ENCODE measurements at places on chromosomes 12 and 14. TPM values are rescaled to one million over a fixed set of nuclear protein-coding genes. Genes with fewer than 3 reads are reported as not detected.

Gene TSPAN11
- total RNA-seq: 1.0 TPM

DNA sequence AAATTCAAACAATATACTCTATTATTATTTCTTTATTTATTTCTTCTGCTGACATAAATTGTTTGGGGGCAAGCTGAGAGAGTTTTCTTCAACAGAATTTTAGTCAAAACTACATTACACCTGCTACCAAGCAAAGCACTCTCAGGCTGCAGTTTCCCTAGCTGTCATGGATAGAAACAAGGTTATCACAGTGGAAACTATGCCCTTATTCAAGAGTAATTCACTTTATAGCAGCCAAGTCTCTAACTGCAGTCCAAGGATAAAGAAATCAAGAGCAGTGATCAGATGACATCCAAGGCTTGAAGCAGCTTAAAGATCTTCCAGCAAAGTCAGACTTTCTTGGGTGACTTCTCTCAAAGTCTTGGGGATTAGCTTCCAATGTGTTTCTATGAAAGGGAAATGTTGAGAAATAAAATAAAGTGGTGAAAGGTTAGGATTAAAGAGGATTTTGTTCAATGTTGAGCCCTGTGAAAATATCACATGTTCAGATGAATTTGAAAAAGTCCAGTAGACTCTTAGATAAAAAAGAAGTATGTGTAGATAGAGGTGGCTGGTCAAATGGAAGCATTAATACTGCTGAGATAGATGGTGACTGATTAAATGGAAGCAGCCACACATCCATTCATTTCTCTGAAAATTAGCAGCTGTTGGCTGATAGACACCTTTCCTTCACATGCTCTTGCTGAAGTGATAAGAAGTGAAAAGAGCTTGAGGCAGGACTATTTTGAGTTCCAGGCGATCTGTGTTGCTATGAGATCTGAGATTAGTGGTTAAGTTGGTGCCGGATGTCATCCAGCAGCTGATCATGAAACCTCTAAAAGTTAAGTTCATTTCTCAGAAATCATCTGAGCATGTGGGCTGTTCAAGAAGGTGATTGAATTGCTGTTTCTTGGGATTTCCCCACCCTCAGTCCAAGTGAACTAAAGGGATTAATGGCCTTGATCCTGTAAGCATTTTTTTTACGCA, 257.8 kb upstream of the BTG1 start:
- DNase-seq: no peak

Gene CD163
- total RNA-seq: not detected

GRCh38 chr12:54337280-54337842, 12.4 kb downstream of the COPZ1 start:
- DNase-seq: no peak

- peak; percentile 81 for DNase-seq
These were observed 1.3 kb upstream of the NCOR2 start for GRCh38 chr12:124568431-124569374.

DNA sequence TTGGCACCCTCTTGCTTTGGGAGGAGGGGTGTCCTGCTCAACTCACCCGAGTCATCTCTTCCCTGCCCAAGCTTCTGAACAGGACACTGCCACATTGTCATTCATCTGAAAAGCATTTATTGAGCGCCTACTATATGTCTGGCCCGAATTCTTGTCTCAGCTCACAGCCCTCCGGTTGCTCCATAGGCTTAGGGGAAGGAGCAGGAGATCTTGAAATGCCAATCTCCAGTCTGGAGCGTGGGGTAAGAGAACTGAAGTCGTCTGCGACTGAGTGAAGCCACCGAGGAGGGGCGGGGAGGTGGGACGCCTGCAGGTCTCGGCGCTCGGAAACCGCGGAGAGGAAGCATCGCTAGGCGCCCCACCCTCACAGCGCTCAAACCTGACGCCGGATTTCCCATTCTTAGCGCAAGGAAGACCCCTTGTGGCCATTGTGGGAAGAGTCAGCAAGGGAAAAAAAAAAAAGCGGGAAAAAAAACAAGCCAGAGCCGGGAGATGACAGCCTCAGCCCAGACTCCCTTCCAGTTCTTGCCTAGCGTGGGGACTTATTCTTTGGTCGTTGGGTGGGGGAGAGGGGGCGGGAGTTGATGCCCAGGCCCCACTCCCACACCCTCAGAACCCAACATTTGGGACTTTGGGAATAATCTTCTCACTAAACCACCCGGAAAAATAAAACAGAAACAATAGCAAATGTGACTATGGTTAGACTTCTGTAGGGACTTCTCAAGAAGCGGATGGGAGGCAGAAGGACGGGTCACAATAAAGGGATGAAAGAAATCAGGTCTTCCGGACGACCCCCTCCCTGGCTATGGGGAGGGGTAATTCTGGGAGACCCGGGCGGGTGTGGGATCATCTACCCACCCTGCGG, 28.2 kb upstream of the SMUG1 start:
- peak; percentile 77 for DNase-seq

Gene GPR135
- total RNA-seq: 0.66 TPM

DNA sequence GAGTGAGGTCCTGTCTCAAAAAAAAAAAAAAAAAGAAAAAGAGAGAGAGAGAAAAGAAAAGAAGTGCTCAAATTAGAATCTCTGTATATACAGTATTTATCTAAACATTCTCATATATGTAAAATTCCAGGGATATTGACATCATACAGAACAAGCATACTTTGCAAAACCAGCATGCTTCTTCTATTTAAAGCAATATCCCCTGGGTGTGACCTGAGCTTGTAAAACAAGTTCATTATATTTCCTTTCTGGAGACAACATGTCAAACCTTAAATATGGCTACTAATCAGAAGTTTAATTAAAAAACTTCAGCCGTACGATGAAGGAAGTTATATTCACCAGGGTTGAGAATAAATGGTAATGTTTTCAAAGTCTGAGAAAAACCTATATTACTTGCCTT, 175.8 kb upstream of the HMGA2 start:
- no peak for DNase-seq

GRCh38 chr12:19597167-19598026, 158.1 kb downstream of the AEBP2 start:
- DNase-seq: no peak

GRCh38 chr12:119758722-119759121, 90.8 kb downstream of the PRKAB1 start:
- DNase-seq: no peak

DNA sequence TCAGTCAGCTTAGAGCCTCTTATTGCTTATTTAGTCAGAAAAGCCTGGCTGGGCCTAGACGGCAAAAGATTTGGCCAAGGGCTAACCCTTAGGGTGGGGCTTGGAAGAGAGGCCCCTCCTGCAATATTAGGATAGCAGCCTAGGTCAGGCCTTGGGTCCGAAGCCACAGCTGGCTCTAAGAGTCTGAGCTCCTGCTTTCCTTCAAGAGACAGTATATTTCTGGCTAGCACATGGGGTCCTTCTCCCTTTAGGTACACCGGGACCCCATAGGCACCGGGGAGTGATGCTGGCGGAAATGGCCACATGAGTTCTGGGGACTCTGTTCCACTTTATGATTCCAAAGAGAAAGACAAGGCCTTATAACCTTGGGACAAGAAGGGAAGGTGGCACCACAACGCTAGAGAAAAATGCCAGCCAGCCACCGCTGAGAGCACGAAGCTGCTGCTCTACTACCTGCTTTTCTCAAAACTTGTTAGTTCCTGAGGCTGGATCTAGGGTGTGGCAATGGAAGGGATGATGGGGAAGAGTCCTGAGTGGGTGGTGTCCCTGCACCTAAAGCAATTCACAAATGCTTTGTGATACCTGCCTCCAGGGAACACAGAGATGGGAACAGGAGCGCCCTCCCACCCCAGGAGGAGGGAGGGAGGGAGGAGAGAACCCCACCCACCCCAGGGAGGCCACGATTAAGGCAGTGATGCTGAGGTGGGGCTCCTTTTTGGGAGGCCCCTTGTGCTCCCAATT, 3.1 kb upstream of the AVIL start:
- no peak for DNase-seq

DNA sequence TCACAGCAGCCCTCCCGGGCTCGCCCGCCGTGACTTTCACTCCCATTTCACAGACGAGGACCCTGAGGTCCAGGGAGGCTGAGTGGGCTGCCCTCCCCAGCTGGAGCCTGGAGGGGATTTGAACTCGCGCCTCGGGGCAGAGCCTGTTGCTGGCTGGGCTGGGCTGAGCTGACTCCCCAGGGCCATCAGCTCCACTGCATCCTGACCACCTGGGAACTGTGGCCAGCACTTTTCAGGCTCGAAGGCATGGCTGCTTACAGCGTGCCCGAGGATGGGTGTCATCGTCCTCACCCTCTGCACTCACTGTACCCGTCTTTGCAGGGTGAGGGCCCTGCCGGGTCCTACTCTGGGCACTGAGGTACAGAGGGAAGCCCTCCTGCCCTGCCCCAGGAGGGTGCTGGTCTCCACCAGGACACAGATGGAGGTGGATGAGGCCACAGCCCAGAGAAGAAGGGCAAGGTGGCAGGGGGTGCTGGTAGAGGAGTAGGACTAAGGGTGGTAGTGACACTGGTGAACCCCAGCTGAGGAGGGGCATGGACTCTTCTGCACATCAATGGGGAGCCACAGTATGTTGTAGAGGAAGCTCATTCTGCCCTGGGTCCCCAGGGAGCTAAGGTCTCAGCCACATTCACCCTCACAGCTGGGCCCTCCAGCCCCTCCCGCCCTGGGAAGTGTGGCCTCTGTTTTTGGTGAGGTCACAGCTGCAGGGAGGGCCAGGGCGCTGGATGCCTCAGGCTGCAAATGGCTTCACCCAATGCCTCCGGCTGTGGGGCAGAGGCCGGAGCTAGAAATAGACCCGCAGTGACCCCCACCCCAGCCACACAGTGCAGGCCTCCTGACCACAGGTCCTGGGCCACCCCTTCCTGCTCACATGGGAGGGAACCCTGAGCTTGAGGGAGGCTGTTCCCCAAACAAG, 365.1 kb upstream of the SFSWAP start:
- no peak for DNase-seq

Gene PMCH
- not detected for total RNA-seq

GRCh38 chr12:114628199-114628598, 55.8 kb downstream of the TBX3 start:
- DNase-seq: no peak

Gene SERPINA6
- total RNA-seq: not detected

- DNase-seq: peak; percentile 63
These were observed 1.6 kb upstream of the ATP2B1 start for GRCh38 chr12:89709995-89710872.

GRCh38 chr12:121843236-121843982, 15.2 kb downstream of the HPD start:
- no peak for DNase-seq

Gene NRIP2
- total RNA-seq: not detected

GRCh38 chr12:52862023-52862422, 13.2 kb upstream of the KRT78 start:
- no peak for DNase-seq

DNA sequence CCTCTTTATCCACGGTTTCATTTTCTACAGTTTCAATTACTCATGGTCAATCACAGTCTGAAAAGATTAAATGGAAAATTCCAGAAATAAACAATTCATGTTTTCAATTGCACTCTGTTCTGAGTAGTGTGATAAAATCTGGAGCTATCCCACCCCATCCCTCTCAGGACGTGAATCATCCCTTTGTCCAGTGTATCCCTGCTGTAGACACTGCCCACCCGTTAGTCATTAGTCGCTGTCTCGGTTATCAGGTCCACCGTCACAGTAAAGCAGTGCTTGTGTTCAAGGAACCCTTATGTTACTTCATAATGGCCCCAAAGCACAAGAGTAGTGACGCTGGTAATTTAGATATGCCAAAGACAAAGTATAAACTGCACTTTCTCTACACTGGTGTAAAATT, 141.0 kb upstream of the LMNTD1 start:
- peak; percentile 20 for DNase-seq

Gene SDR9C7
- not detected for total RNA-seq

DNA sequence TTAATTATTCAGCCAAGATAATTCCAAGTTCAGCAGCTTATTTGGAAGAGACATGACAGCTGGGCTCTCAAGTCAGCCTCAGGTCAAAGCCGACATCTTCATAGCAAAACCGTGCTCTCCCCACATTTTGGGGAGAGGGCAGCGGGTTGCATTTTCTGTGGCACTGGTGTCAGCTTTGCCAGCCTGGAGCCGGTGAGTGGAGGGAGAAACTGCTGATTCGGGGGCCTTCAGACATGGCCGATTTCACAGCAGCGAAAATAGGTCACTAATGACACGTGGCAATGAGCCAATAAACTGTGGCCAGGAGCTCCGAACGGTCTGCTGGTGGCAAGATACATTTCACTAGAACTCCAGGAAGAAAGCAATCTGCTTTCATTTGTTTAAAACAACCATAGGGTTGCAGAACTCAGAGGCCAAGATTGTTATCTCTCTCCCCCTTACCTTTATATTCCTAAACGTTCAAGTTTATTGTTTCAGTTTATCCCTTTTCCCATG, 173.2 kb downstream of the CAND1 start:
- no peak for DNase-seq

DNA sequence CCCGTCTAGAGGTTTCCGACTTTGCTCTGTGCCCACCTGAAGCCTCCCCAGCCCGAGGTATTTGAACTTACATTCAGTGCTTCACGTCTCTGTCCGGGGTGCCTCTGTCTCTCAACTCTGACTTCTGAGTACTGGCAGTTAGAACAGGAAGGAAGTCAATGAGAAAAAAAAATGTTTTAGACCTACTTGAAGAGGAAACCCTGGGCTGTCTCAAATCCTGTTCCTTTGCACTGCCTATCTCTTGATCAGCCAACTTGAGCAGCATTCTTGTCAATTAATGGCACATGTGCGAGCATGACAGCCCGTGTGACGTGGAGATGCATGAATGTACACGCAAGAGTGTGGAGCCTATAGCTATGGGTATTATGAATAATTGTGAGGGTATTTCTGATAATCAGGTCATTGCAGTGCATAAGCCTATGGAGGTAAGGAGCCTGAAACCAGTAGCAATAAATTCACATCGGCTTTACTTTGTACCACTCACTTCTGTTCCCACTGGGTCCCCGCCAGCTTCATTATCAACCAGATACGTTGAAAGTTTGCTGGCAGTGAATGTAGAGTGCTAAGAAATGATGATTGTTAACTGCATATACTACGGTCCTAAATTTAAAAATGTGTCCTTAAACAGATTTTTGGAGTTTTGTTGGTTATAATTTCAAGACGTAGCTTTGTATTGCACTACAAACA, at the start of gene ARHGDIB:
TSS of gene ARHGDIB (minus strand) at position 136 of the 687 bp plus-strand sequence. CDS start 10,889 bp downstream, outside the sequence.
- no peak for DNase-seq

Gene CABP1
- total RNA-seq: not detected

DNA sequence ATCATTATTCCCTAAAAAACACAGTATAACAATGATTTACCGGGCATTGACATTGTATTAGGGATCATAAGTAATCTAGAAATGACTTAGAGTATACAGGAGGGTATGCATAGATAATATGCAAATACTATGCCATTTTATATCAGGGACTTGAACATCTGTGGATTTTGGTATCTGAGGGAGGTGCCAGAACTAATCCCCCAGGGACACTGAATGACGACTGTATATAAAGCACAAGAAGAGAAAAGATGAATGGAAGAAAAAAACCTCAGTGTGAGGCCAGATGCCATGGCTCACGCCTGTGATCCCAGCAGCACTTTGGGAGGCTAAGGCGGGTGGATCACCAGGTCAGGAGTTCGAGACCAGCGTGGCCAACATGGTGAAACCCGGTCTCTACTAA, 25.5 kb upstream of the COX6A1 start:
- DNase-seq: no peak

All from MG63 (cell line).